ENCODE measurements at places on chromosomes 7 and 10.

DNA sequence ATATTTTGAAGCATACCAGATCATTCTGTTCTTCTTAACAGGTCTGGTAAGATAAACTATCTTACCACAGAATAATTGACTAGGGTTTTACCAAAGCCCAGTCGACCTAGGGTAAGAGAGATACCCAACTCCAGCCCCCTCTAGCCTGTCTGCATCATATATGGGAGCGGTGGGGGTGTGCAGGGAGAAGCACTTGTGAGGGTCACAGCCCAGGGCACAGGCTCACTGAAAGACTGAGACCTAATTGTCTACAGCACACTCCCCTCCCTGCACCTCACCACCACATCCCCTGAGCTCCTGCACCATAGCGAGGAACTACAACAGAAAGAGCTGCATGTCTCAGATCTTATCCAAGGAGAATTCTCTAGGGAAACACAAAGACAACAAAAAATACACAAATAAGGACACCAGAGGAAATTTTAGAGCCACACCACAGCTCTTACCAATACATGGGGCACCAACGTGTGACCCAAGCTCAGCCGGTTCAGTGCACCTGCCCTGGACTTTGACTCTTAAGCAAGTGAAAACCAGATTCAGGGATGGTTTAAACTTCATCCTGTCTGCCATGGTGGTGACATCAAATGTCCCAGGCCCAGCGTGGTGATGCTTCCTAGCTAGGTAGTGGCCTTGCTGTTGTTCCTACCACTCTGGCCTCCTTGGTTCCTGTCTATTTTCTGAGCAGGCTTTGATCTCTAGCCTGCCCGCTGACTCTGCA, 150.8 kb downstream of the HERPUD2 start:
- no peak for DNase-seq

GRCh38 chr10:33136781-33137180, 178.8 kb upstream of the ITGB1 start:
- no peak for DNase-seq

DNA sequence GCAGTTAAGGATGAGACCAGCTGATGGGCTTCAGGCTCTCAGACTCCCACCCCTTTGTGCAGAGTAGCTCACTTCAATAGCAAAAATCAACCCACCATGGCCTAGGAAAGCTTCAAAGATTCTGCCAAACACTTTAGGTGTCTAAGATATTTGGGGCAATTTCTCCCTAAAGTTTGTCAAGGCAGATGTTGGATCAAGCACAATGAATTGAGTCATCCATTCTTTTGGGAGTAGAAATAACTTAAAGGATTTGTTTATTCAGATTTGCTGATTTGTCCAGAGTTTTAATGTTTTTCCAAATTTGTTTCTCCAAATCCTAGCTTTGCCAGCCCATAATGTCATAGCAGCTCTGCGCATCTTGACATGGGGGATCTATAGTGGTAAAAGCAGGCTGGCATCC, 855.1 kb downstream of the LRMDA start:
- DNase-seq: no peak

DNA sequence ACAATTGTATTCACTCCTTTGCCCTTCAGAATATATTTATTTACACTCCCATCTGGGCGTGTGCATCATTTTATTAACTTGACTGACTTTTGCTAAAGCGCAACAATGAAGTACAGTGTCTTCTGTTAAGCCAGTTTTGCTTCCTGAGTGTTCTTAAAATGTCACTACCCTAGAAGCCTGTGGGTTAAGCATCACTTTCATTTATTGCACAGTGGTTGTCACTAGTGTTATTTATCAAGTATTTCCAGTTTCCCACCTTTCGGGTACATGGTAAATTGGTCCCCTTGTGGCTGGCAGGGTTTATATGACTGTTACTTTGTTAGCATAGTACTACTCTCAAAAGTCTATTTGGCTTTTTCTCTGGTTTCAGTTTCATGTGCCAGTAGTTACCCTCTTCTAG, 3.3 kb downstream of the HILPDA start:
- no peak for DNase-seq

DNA sequence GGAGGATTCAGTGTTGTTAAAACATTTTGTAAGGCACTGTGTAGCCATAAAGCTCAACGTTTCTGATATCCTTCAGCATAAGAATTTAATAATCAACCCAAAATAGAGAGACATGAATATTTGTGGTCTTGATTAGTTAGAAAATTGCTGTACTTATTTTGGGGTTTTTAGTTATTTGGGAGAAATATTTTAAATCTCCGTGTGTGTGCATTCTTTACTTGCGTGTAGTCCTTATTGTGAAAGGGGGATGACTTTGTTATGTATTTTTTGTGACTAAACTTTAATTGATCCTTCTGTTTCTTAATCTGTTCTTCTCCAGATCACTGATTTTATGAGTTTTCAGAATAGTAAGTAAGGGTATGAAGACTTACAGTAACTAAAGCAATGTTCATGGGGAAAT, 81.2 kb downstream of the ZNRF2 start:
- DNase-seq: no peak

- DNase-seq: no peak
Observed at GRCh38 chr10:70890917-70891431, 2.6 kb upstream of the PCBD1 start.

DNA sequence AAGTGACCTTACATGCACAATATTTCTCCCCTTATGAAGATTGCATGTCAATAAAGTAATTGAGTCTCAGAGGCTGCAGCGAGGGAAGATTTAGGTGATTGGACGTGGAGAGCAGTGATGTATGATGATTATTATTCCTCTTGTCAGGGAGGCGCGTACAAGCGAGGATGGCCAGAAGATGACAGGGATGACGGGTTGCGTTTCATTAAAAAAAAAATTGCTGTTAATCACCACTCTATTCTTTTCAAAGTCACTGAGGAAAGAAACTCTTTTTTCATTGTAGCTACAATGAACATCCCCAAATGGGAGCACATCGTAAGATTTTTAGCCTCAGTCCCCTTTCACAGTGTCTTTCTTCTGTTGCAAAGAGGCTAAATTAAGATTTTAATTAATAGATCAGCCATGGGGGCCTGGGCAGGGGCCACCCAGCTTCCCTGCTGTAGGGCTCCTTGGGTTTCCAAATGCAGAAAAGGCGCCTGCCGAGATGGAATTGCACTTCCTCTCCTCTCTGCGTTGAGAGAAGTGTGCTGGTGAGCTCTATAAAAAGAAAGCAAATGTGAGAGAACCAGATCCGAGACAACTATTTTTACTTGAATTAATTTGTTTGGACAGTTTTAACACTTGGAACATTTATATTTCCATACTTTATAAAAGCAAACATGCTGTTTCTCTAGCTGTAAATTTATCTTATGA, 998.1 kb downstream of the LRMDA start:
- no peak for DNase-seq

GRCh38 chr10:122127943-122128342, 139.0 kb downstream of the TACC2 start:
- DNase-seq: no peak

DNA sequence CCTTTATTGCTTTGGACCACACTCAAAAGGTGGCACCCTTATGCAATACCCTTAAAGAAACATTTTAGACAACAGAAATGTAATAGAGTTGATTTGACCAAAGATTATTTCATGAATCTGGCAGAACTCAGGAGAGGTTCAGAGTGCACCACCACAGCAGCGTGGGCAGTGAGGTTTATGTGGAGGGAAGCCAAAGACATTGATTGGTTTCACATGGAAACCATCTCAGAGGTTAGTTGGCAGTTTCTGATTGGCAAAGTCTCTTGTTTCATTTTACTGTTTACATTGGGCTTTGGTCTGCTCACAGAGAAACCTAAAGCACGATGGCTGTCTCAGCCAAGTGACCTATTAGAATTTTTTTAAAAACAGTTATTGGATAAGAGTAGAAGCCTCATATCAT, 101.3 kb downstream of the SDHAF3 start:
- no peak for DNase-seq

- DNase-seq: no peak
Observed at GRCh38 chr10:4622384-4622783, 203.6 kb upstream of the AKR1E2 start.

DNA sequence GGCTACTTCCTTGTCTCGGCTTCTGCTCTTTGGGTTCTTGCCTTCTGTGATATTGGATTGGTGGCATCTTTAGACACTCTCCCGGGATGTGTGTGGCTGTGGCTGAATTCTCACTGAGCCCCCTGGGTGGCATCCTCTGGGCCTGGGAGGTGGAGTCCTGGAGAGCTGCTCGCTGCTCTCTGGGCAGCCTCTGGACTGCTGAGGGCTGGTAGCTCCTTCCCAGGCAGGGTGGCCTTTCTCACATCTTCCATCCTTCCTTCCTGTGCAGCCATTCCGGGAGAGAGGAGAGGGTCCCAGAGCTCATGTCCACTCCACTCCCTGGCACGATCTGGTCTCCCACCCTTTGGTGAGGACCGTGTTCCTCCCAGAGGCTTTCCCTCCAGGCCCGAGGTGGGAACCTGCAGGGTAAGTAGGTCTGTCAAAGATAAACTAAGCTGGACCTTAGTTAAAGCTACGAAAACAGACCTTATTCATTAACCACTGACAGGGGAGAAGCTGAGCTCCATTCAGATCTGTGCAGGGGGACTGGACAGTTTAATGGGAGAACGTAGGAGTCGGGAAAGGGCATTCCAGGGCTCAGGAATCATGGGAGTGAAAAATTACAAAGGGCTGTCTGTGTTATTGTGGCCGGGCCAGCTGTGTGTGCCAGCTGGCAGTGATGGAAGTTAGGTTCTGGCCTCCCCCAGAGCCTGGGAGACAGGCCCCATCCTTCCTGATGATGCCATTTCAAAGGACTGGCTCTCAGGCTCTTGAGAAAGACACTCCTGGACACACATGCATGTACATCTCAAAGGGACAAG, 8.7 kb downstream of the ATP6V0E2 start:
- no peak for DNase-seq

- DNase-seq: no peak
Observed at GRCh38 chr7:16805441-16805840, 642 bp upstream of the AGR2 start.
